Right ventricle myocardium inferior (tissue), 1 donor: ENCODE measurements at places on chromosomes 4 and X.
A peak's percentile ranks its signal among the peaks of the same experiment; 100 is the strongest.

GRCh38 chrX:153925739-153926551 lies at the start of gene ARHGAP4:
ARHGAP4 (minus strand) TSS chrX:153926264; CDS start chrX:153926202, 62 bp downstream.
- DNase-seq: no peak

GRCh38 chr4:139209470-139210063 lies 32.5 kb upstream of the ELF2 start:
- DNase-seq: no peak

DNA sequence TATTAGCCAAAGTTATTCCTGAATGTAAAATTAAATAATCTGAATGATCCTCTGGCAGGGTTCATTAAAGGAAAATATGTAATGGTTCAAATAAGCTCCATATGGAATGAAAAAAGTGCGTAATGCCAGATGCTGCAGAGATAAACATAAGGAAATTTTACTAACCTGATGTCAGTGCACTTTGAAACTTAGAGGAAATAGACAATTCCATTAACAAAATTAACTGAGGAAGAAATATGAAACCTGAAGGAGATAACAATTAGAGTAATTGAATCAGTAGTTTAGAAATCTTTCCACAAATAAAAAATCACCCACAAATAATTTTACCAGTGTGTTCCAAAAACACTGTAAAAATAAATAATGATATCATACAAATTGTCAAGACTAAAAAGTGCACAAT lies 387.5 kb downstream of the GRIA2 start:
- DNase-seq: no peak

GRCh38 chr4:19372390-19372789 lies 879.3 kb upstream of the SLIT2 start:
- no peak for DNase-seq

- DNase-seq: no peak
Measured at GRCh38 chrX:26373829-26374228, 157.9 kb downstream of the MAGEB5 start.

- no peak for DNase-seq
Measured at GRCh38 chr4:147879676-147880075, 147.8 kb downstream of the ARHGAP10 start.

GRCh38 chr4:100017637-100018310 lies 67.7 kb upstream of the H2AZ1 start:
- DNase-seq: no peak

DNA sequence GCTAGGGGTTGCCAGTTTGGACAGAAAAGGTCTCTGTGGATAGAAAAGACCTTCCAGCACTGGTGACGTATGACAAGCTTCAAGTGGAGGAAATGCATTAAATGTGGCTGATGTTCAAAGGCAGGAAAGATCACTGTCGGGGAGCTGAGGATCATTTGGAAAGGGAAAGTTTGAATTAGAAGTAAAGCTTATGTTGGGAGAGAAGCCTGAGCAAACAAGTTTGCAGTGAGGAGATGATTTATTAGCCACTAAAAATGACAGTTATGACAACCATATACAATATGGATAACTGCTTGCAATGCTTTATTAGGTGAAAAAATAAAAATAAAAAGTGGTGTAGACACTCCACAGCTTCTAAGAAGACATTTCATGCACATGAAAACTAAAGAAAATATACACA lies 135.3 kb upstream of the HS3ST1 start:
- no peak for DNase-seq

DNA sequence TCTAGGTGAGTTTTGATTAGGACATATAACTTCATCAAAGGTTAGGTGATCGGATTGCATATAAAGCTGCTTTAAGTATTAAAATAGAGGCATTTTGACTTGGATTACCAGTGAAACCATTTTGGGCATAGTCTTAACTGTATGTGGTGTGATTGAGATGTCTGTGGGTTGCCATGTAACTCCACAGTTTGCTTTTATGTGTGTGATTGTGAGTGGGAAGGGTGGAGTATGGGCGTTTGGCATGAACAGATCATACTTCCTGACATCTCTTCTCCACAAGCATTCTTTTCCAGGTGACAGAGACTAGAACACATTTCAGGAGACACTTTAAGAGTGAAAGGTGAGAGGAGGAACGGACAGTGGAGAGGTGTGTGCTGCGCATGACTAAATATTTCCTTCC lies 136.1 kb downstream of the CEP135 start:
- no peak for DNase-seq

GRCh38 chr4:114495471-114495928 lies 103.1 kb upstream of the UGT8 start:
- DNase-seq: no peak

- DNase-seq: peak; percentile 79
Measured at GRCh38 chr4:98260047-98260578, 1.1 kb upstream of the RAP1GDS1 start.

DNA sequence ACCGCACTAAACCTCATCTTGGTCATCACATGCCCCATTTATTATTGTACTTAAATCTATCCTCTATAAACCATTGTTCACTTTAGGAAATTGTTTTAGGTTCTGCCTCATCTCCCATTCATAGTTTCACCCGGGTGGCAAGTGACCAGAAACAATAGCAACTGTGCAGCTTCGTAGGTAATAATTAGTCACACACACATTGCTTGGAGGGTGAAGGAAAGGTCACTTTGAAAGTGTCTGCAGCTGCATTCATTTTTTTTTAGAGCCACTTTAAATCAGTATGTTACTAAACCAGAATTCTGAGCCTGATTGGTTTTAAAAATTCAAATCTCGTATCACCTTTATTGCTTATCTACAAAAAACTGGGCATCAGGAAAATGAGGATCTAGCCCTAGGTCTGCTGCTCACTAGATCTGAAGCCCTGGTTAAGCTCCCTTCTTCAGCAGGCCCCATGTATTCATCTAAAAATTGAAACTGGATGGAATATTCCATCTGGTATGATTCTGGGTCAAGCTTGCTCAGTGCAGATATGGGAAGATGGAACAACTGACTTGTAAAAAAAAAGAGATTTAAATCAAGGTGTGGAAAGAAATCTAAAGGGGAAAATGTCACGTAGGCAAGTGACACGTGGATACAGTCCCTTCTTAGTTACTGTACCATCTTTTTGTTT lies 62.4 kb downstream of the LIMCH1 start:
- no peak for DNase-seq

DNA sequence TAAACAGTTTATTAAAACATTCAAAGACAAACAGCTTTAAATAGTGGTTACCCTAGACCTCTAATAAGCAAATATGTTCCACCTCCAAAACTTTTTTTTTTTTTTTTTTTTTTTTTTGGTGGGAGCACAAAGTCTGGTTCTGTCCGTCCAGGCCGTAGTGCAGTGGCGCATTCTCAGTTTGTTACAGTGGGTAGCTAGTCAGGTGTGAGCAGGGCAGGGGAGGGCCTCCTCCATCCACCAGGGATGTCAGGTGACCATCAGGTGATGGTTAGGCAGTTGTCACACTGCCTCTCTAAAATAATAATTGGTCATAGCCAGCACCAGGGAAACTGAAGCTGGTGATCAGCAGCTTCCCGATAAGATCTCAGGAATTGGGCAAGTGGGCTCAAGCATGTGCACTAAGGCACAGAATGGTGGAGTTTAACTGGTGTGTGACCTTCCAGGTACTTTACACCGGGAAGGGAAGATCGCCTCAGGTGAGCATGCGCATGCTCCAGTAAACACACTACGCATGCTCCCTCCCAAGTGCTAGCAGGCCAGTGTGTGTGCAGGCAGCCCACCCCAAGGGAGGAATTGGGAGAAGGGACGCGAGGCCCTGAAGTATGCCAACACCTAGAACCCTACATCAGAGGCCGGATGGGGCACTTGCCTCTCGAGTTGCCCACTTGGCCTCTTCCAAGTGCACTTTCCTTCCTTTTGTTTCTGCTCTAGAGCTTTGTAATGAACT lies 27.2 kb downstream of the TNIP2 start:
- DNase-seq: no peak

DNA sequence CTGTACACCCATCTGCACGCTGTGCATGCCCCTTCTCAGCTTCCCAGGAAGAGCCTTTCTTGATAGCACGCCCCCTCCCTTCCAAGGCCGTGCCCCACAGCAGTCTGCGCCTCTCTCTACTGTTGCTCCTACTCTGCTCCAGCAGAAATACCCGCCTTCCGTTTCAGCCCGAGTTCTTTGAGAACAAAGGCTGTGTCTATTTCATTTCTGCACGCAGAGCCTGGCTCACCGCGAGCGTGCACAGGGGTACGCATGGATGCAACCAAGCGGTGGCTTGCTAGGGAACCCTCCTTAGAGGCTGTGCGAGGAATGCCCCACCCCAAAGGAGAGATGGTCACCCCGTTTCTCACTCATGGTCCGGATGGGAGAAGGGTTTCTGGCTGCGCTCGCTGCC lies 485 bp downstream of the AADAT start:
- no peak for DNase-seq

GRCh38 chr4:55749666-55750065 lies 69.9 kb upstream of the EXOC1L start:
- no peak for DNase-seq

DNA sequence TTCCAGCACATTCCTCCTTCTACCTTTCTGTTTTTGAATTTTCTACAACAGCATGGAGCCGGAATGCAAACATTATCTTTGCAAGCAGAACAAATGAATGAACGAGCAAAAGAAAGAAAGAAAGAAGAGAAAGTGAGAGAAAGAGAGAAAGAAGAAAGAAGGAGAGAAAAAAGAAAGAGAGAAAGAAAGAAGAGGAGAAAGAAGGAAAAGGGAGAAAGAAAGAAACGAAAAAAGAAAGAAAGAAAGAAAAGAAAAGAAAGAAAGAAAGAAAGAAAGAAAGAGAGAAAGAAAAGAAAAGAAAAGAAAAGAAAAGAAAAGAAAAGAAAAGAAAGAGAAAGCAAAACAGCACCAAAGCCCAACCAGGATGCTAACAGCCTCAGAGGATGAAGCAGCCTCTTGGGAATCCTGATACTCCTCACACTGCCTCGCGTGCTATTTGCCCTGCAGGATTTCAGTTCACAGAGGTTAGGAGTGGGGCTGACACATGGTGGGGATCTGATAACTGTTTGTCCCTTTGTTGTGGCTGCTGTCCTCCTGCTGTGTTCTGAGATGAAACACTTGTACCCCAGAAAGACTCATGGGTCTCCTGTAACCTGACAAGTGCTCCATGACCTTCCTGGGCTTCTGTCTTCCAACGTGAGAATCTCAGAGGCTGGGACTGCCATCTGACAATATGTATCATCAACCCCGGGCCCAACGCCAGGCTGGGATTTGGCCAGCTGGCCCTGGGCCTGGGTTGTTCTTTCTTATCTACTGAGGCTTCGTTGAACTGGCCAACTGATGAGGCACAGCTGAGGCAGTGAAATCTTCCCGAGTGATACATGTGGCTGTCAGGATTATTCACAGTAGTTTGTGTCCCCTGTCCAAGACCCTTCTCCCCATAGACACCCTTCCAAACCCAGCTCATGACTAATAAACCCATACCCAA lies 61.0 kb downstream of the SEPSECS start:
- peak; percentile 88 for DNase-seq

DNA sequence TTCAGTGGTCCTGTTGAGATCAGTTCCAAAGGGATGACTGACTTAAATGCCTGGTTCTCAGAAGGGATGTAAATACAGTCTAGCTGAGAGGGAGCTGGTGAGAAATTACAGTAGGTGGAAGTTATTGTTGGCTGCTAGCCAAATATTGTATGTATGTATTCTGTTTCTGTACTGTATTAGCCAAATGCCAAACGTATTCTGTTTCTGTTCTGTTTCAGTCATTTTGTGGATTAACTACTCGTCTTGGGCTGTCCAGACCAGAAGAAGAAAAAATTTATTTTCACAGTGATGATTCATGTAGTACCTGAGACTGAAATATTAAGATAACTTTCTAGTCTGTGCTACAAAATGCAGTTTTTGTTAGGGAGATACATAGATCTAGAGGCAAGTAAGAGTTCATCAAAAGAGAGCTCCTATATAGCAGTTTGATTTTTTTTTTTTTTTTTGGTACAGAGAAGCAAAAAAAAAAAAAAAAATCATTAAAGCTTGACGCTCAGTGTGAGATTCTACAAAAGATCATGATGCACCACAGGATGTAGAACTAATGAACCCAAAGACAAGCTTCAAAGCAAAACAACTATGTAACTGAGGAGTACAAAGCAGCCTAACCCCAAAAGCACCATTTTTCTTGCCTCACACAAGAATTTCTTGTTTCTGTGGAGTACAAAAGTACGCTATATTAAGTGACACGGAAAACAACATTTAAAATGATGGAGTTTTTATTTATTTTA lies 54.8 kb downstream of the CASP6 start:
- DNase-seq: no peak

DNA sequence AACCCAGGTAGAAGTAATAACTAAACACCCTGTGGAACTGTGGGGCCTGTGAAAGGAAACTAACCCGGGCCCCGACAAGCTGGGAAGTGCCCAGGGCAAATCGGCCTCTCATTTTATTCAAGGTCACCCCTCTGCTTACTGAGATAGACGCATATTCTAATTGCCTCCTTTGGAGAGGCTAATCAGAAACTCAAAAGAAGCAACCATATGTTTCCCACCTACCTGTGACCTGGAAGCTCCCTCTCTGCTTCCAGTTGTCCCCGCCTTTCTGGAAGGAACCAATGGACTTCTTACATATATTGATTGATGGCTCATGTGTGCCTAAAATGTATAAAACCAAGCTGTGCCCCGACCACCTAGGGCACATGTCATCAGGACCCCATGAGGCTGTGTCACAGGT lies 23.1 kb upstream of the DHRSX start:
- DNase-seq: no peak

GRCh38 chr4:57136281-57136680 lies 26.1 kb upstream of the IGFBP7 start:
- DNase-seq: no peak

DNA sequence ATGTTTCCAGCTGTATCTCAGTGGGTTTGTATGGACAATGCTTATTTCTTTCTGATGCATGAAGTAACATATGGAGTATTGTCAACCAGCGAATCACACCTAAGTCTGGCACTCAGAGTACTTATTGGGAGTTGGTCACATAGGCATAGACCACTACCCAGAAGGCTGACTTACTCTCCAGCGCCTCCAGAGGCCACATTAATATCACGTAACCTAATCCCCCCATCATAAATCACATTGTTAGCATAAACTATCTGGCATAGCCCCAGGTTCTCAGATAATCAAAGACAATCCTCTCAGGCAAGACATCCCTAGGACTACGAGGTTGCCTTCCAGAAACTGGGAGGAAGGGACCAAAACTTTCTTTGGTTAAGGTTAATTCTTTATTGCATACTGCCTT lies 560.5 kb upstream of the PABPC4L start:
- no peak for DNase-seq

GRCh38 chr4:113052379-113052951 lies 3.0 kb downstream of the ANK2 start:
- no peak for DNase-seq

DNA sequence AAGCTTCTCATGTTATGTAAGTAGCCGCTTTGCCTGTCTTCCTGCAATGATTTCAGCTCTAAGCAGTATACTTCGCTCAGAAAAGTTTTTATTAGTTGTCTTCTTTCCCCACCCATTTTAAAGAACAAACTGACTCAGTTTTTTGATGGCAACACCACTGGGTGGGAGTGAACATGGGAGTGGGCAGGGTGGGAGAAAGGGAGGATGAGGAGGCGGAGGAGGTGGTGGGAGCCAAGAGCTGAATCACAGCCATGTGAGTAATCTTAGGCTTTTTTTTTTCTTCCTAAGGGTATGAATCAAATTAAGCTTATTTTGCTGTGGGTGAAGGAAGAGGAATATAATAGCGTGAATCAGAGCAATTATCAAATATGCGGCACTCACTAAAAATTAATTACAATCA lies 574.3 kb upstream of the DIPK2B start:
- no peak for DNase-seq
